ENCODE measurements at places on chromosomes 4 and X. TPM values are rescaled to one million over a fixed set of nuclear protein-coding genes. Genes with fewer than 3 reads are reported as not detected.

The PKD2 gene
- 21.4 TPM for total RNA-seq

The DCX gene
- total RNA-seq = not detected

The IL3RA gene
- 0.30 TPM for total RNA-seq

The FGF16 gene
- total RNA-seq = not detected

The OTUD5 gene
- 65.9 TPM for total RNA-seq

The ADH7 gene
- not detected for total RNA-seq

The DGKK gene
- total RNA-seq = not detected
